ENCODE measurements at places on chromosomes 5 and 9.

DNA sequence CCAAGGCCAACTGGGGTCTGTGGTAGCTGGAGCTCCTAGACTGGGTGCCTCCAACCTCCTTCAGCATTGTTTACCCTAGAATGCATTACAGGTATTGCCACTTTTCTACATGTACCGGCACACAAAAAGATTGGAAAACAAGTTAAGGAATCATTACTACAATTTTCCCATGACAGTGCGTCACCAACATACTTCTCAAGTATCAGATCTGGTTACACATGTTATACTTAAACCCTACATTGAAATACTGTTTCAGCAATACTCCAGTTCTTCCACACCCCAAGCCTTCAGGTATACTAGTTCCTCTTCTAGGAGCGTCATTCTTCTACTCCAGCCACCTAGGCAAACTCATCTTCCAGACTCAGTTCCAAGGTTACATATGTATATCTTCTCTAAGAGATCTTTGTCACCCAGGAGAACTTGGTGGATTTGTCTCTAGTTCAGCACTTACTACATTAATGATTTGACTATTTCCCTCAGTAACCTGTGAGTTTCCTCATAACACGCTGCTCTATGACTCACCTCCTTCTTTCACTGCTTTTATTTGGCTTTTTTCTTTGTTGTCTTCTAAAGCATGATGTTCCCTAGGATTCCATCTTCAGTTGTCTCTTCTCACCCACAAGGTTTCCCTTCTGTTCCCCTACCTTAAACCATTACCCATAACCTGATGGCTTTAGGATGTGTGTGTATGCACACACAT is 217.0 kb downstream of the AP3B1 start:
- DNase-seq, result no peak

- no peak for DNase-seq
These were observed 8.3 kb downstream of the UGCG start for GRCh38 chr9:111904891-111905291.

GRCh38 chr9:112546149-112547012 is 59.8 kb downstream of the KIAA1958 start:
- DNase-seq, result no peak

GRCh38 chr5:30436691-30437090 is 756.8 kb upstream of the CDH6 start:
- DNase-seq, result no peak

GRCh38 chr9:75907329-75907728 is 16.9 kb downstream of the PCSK5 start:
- DNase-seq, result no peak

DNA sequence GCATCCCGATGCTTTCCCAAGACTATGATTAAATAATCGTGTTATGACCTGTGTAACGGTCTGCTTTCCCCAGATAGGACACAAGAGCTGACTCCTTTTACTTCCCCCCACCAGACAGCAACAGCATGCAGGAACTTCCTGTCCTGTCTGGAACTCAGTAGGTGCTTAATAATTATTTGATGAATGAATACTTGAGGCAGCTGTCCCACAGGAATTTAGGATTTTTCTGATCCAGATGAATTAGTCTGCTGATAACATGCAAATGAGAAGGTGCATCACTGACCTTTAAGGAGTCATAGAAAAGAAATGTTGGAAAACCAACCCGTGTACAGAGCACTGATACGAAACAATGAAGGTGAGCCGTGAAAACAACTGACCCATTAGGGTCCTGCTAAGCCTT is 12.2 kb downstream of the RNF130 start:
- no peak for DNase-seq

DNA sequence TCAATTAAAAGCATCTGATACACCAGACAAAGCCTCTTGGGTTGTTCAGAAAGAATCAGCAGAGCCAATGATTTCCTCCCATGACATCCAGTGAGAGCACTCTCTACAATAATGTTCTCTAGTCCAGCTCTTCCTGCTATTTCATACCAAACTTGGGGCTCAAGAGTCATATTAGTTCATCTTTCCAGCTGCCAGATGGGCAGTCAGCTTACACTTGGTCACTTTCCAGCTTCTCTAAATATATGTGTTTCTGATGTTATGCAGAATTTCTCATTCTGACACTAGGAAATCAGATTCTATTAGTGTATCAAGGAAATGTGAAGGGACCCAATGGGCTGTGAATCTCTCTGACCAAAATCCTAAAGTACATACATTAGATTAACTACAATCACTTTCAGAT is 148.9 kb downstream of the ENC1 start:
- no peak for DNase-seq

GRCh38 chr5:158117467-158118160 is 258.7 kb upstream of the CLINT1 start:
- DNase-seq, result no peak

GRCh38 chr5:123722451-123722850 is 210.5 kb downstream of the CSNK1G3 start:
- DNase-seq, result no peak

DNA sequence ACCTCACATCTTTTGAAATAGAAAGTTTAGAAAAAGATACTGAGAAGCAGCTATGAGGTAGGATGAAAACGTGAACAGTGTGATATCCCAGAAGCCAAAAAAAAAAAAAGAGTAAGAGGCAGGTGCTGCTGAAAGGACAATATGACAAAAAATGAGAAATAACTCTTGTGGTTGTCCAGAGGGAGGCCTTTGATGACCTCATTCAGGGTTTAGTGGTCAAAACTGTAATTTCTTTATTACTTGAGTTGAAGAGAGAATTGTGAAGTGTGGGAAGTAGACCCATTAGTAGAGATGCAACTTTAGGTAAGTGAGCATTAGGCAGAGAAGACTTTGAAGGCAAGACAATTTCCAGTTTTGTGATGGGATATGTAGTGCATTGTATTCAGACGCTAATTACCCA is 1306.3 kb upstream of the ACO1 start:
- no peak for DNase-seq

GRCh38 chr9:32881948-32882347 is 98.6 kb downstream of the TMEM215 start:
- no peak for DNase-seq

- DNase-seq, result no peak
These were observed 577.1 kb downstream of the PSAT1 start for GRCh38 chr9:78874061-78874460.

- no peak for DNase-seq
These were observed 259.7 kb upstream of the ZNF608 start for GRCh38 chr5:125006011-125006685.

GRCh38 chr5:143645356-143645755 is 166.6 kb upstream of the HMHB1 start:
- DNase-seq, result no peak

DNA sequence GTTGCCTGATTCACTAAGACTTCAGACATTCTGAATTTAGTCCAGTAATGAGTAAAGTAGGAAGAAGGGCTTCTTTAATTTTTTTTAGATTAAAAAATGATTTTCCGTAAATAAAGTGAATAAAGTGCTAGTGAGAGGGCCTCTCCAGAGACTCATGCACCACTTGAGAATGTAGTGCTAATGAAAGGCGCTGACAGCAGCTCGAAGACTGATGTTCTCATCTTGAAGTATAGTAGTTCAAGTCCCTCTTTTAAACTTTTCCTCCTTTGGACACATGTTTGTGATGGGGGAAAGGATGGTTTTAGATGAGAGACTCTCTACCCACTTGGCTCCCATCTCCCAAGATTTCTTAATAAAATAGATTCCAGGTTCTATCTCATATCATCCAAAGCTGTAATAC is 48.5 kb downstream of the G3BP1 start:
- no peak for DNase-seq

DNA sequence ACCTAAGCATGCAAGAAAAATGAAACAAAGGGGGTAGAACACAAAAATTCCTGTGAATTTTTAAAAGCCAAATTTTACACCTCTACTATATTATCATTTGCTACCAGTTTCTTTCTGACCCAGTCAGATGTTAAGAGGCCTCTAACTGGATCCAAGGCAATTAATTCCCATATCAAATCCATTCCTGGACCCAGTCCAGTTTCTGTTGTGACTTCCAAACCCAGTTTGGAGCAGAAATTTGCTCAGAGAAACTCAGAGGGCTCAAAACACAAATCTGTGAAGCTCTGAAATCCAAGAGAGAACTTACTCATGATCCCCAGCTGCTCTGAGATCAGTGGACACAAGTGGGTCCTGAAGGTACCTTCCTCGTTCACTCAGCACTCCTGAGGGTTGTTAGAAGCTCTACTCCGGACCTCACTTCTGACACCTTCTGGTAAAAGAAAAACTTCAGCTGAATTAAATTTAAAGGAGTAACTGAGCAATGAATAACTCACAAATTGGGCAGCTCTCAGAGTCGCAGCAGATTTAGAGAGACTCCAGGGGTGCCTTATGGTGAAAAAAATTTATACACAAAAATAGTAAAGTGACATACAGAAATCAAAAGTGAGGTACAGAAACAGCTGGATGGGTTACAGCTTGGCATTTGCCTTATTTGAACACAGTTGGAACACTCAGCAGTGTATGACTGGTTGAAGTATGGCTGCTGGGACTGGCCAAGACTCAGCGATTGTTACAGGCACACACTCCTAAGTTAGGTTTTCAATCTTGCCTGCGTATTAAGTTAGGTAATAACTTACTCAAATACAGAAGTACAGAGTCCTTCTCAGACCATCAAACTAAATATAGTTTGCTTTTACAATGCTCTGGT is 32.4 kb downstream of the INSL4 start:
- no peak for DNase-seq

- no peak for DNase-seq
These were observed 539.2 kb downstream of the TLE1 start for GRCh38 chr9:81150016-81150625.

GRCh38 chr5:56023296-56023695 is 28.5 kb upstream of the IL6ST start:
- DNase-seq, result no peak

DNA sequence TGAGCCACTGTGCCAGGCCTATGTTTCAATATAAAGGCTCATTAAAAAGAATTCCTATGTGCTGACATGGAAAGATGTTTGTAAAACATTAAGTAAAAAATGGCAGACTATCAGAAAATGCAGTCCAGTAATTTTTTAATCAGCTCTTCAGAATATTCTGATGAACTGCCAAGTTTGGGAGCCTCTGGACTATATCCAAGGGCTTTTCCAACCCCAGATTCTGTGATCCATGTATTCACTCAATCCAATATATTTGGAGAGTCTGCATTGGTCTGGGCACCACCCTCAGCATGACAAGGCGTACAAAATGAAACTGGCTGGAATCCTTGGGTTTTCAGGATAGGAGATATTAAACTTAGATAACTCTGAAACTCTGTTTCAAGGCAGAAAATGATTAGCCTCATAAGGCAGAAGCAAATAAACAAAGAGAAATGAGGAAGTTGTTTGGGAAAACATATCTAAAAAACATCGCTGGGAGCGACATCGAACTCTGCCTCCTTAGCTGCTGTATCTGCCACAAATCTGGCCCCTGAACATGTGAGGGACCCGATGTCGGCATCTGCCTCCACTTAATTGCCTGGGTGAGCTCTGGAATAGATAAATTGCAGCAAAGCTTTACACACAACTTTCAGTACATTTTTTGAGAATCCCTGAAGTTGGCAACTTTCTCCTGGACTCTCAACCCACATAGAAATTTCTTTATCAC is 14.4 kb downstream of the PDE6A start:
- DNase-seq, result no peak

GRCh38 chr9:120416781-120417427 is 163.1 kb downstream of the CDK5RAP2 start:
- no peak for DNase-seq

- no peak for DNase-seq
These were observed 13.8 kb downstream of the NCS1 start for GRCh38 chr9:130186051-130186450.

DNA sequence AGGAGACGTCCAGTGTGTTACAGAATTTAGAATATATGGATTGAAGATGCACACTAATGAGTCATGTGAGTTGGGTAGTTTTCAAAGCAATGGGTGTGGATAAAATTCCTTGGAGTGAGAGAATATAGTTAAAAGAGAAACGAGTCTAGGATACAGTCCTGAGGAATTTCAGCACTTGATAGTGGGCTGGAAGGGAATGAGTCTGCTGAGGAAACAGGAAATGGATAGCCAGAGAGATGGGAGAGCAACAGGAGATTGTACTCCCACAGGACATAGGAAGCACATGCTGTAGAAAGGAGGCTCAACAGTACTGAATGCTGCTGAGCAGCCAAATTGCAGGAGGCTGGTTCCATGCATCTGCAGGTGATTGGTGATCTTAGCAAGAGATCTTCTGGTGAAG is 68.1 kb downstream of the FBN2 start:
- no peak for DNase-seq

GRCh38 chr9:92726348-92726747 is 38.3 kb downstream of the BICD2 start:
- DNase-seq, result no peak

DNA sequence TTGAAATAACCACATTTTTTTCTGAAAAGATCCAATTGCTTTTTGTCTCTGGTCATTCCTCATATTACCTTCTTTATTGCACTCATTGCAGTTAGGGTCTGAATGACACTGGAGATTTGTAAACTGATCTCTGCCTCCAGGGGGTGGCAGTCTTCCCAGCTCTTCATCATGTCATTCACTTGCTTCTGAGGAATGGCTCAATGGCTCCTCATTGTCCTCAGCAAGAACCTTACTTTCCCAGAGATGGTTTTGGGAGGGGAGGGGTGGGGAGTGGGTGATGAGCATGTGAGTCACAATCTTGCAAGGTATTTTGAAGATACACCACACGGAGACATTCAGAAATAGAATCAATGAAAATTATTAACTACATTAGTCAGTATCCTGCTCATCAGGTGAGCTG is 159.8 kb upstream of the GAS1 start:
- DNase-seq, result no peak

DNA sequence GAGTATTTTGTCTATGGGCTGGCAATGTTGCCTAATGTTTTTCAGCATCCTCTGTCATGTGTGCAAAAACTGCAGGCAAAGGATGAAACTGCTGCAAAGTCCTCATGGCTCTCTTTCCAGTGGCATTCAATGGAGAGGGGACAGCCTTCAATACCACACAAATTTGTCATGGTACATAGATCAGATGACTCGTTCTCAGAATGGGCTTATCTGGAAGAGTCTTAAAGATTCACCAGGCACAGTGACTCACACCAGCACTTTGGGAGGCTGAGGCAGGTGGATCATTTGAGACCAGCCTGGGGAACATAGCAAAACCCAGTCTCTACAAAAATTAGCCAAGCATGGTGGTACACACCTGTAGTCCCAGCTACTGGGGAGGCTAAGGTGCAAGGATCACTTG is 5.3 kb downstream of the CDKN2AIPNL start:
- DNase-seq, result no peak

GRCh38 chr5:37836235-37836591 is 3.6 kb downstream of the GDNF start:
- no peak for DNase-seq

- DNase-seq, result no peak
These were observed 1.7 kb downstream of the UBE2D2 start for GRCh38 chr5:139562847-139563246.

DNA sequence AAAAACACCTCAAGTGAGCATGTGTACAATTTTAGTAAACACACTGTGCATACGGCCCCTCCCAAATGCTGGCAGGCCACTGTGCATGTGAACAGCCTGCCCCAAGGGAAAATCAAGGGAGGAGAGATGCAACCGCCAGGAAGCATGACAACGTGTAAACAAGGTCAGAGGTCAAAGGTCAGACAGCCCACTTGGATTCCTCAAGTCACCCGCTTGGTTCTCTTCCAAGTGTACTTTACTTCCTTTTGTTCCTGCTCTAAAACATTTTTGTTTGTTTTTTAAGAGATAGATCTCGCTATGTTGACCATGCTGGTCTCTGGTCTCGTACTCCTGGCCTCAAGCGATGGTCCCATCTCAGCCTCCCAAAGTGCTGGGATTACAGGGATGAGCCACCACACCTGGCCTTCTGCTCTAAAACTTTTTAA is 126.7 kb upstream of the SHB start:
- DNase-seq, result no peak
